Osteoblast (primary cell): ENCODE measurements at places on chromosomes 2 and 18. TPM values are rescaled to one million over a fixed set of nuclear protein-coding genes. Genes with fewer than 3 reads are reported as not detected.

GRCh38 chr2:167706800-167707199 lies 540.6 kb downstream of the STK39 start:
- no peak overlapping the region for H3K27ac ChIP-seq
- H3K36me3 ChIP-seq: no peaks in the 10 kb centered on the region
- no peak overlapping the region for H3K4me3 ChIP-seq
- H3K27me3 ChIP-seq: no peaks in the 10 kb centered on the region

Gene SULT1C4
- total RNA-seq: not detected in 2 replicates

Gene UCN
- 0.36 and 1.2 TPM in 2 replicates for total RNA-seq

DNA sequence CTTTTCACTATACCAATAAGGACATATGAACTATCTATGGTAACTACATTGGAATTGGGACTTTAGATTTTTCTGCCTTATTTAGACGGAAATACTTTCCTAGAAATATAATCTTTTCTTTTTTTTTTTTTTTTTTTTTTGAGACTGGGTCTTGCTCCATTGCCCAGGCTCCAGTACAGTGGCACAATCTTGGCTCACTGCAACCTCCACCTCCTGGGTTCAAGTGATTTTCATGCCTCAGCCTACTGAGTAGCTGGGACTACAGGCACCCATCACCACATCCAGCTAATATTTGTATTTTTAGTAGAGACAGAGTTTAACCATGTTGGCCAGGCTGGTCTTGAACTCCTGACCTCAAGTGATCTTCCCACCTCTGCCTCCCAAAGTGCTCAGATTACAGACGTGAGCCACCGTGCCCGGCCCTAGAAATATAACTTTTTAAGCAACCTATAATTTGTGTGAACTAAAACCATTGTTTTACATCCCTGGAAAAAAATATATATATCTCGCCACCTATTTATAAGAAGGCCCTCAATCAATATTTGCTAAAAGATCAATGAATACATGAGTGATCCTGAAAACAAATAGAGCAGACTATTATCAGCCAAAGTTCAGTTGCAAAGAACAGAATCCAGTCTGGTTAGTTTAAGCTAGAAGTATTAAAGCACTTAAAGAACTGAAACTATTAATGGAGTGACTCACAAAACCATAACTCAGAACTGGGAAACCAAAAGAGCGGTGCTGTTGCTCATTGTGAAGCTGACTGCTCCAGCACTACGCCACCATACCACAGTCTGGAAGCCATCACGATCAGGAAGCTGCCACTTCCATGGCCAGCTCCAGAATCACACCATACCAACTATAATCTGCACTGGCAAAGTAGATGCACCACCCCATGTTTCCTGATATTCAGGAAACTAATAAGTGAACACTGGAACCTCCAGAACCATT lies 8.4 kb upstream of the HNRNPLL start:
- H3K36me3 ChIP-seq: no peaks in the 10 kb centered on the region
- DNase-seq: no peak
- H3K4me3 ChIP-seq: no peak overlapping the region
- no peaks in the 10 kb centered on the region for H3K27me3 ChIP-seq
- H3K27ac ChIP-seq: no peak overlapping the region

GRCh38 chr18:34837769-34838272 lies 127.7 kb downstream of the DTNA start:
- DNase-seq: no peak
- no peaks in the 10 kb centered on the region for H3K27me3 ChIP-seq
- H3K36me3 ChIP-seq: no peaks in the 10 kb centered on the region
- H3K27ac ChIP-seq: no peak overlapping the region

DNA sequence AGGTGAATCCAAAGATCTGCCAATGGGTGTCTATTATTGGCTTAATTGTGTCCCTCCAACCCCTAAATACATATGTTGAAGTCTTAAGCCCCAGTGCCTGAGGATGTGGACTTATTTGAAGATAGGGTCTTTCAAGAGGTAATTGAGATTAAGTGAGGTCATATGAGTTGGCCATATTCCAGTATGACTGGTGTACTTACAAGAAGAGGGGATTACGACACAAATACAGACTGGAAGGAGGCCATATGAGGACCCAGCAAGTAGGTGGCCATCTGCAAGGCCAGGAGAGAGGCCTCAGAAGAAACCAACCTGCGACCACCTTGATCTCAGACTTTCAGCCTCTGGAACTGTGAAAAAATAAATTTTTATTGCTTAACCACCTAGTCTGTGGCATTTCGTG lies 121.1 kb upstream of the FN1 start:
- H3K4me1 ChIP-seq: peaks cover 8% of the 10 kb centered on the region
- DNase-seq: no peak
- H3K36me3 ChIP-seq: no peaks in the 10 kb centered on the region
- H3K4me3 ChIP-seq: no peak overlapping the region
- H3K27ac ChIP-seq: no peak overlapping the region

GRCh38 chr2:240921311-240921994 lies 15.3 kb downstream of the CROCC2 start:
- H3K27ac ChIP-seq: peak overlapping the region; percentile 98
- H3K27me3 ChIP-seq: no peaks in the 10 kb centered on the region
- H3K36me3 ChIP-seq: no peaks in the 10 kb centered on the region
- DNase-seq: peak; percentile 100

Gene STK39
- total RNA-seq: 18.1 and 20.9 TPM in 2 replicates

- H3K27ac ChIP-seq: no peak overlapping the region
- H3K27me3 ChIP-seq: peaks cover 2% of the 10 kb centered on the region
- H3K4me1 ChIP-seq: no peaks in the 10 kb centered on the region
- H3K36me3 ChIP-seq: no peaks in the 10 kb centered on the region
- H3K4me3 ChIP-seq: no peak overlapping the region
Measured at GRCh38 chr2:172843902-172844715, 108.5 kb downstream of the RAPGEF4 start.

DNA sequence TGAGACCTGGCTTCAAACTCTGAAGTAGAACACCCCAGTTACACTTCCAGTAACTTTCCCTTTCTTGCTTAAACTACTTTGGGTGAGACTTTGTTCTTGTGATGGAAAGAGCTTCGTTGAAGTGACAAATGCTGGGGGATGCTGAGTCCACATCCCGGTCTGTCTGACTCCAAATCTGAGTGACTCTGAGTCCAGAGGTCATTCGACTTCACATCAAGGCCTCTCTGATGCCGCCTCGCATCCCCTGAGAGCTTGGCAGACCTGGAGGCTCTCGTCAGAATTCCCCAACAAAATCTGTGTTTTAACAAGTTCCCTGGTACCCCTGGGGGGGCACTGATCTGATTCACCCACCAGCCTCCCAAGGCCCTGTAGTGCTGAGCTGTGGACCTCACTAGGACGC lies 31.6 kb upstream of the ROCK2 start:
- no peak overlapping the region for H3K4me3 ChIP-seq
- H3K27me3 ChIP-seq: no peaks in the 10 kb centered on the region
- no peak overlapping the region for H3K27ac ChIP-seq
- DNase-seq: no peak
- H3K36me3 ChIP-seq: no peaks in the 10 kb centered on the region

GRCh38 chr2:45839508-45840251 lies 188.2 kb downstream of the PRKCE start:
- peak overlapping the region; percentile 51 for H3K27ac ChIP-seq
- peak; percentile 69 for DNase-seq
- peaks cover 16% of the 10 kb centered on the region for H3K4me1 ChIP-seq
- no peaks in the 10 kb centered on the region for H3K27me3 ChIP-seq
- peak overlapping the region; percentile 59 for H3K4me3 ChIP-seq

GRCh38 chr18:39788383-39788782 lies 2166.7 kb upstream of the PIK3C3 start:
- no peak overlapping the region for H3K27ac ChIP-seq
- no peak overlapping the region for H3K4me3 ChIP-seq
- H3K27me3 ChIP-seq: no peaks in the 10 kb centered on the region
- DNase-seq: no peak
- H3K36me3 ChIP-seq: no peaks in the 10 kb centered on the region
- H3K4me1 ChIP-seq: peaks cover 3% of the 10 kb centered on the region
